ENCODE measurements at places on chromosomes 5 and 9. TPM values are rescaled to one million over a fixed set of nuclear protein-coding genes. Genes with fewer than 3 reads are reported as not detected.

TIMD4 gene
- total RNA-seq: not detected

IFNB1 gene
- not detected for total RNA-seq

GARNL3 gene
- 1.1 TPM for total RNA-seq

CDKN2B-AS1 gene
- not detected for total RNA-seq

CKS2 gene
- total RNA-seq: 581 TPM

ST8SIA4 gene
- 29.0 TPM for total RNA-seq

LHX3 gene
- not detected for total RNA-seq

IL31RA gene
- total RNA-seq: 7.6 TPM

CATSPER3 gene
- 0.08 TPM for total RNA-seq

DNA sequence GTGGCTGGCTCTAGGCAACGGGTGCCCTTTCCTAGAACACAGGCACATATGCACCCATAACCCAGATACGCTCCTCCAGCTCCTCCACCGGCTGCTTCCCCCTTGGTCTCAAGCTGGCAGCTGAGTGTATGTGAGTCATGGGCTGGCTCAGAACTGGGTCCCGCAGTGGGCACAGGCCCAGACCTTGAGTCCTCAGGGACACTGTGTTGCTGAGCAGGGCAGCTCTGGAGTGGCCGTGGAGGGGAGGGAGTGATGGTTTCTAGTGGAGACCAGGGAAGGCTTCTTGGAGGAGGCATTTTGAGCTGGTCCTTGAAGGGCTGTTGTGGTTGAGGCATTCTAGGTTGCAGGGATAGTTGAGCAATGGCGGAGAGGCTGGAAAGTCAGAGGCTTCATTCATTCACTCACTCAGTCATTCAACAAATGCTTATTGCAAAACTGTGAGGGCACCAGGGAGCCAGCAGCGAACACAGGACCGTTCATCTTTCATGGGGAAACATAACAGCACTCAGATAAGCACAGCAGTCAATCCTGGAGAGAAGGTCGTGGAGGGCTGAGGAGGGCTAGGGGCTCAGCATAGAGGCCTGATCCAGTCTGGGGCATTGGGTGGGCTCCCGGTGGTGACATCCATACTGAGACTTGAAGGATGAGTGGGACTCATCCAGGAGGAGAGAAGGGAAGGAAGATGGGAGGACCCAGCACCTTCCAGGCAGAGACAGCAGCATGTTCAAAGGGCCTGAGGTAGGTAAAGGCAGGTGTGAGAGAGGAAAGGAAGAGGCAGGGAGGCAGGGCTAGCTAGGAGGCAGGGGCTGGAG is 2.4 kb downstream of the BBLN start:
- no peak for DNase-seq

DNA sequence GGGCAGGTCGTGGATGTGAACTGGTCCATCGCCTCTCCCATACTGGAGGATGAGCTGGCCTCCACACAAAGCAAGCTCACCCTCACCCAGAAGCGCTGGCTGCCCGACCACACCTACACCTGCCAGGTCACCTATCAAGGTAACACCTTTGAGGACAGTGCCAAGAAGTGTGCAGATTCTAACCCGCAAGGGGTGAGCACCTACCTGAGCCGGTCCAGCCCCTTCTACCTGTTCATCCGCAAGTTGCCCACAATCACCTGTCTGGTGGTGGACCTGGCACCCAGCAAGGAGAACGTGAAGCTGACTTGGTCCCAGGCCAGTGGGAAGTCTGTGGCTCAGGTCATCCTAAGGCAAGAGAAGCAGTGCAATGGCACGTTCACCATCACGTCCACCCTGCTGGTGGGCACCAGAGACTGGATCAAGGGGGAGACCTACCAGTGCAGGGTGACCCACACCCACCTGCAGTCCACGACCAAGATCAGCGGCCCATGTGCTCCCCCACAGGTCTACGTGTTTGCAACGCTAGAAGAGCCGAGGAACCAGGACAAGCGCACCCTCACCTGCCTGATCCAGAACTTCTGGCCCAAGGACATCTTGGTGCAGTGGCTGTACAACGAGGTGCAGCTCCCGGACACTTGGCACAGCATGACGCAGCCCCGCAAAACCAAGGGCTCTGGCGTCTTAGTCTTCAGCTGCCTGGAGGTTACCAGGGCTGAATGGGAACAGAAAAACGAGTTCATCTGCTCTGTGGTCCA is 71.3 kb downstream of the INSL6 start:
- DNase-seq: no peak

GRCh38 chr9:126788046-126788445 is 16.8 kb upstream of the ZBTB43 start:
- DNase-seq: no peak

DNA sequence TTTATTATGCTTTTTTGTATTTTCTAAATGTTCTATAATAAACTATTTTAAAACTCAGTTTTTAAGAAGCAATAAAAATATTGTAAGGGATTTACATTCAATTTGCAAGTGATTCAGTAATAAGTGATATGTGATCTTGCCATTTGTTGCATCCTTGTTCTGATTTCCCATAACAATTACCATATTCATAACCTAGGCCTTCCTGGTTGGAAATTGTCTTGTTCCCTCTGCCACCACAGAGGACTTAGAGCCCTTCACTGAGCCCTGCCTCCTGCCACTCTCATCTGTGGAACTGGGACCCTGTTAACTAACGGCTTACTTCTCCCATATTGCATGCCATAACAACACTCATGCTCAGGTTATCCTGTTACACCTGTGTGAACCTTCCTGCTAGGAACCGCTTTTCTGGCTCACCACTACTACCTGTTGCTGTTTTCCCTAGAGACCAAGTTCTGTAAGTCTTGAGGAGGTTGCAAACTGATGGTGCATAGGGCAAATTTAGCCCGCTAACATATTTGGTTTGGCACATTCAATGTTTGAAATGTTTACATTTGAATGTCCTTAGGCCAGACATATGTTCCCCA is 32.9 kb upstream of the DTWD2 start:
- DNase-seq: no peak

GRCh38 chr9:136784249-136784996 is 6.7 kb upstream of the TMEM141 start:
- no peak for DNase-seq

DNA sequence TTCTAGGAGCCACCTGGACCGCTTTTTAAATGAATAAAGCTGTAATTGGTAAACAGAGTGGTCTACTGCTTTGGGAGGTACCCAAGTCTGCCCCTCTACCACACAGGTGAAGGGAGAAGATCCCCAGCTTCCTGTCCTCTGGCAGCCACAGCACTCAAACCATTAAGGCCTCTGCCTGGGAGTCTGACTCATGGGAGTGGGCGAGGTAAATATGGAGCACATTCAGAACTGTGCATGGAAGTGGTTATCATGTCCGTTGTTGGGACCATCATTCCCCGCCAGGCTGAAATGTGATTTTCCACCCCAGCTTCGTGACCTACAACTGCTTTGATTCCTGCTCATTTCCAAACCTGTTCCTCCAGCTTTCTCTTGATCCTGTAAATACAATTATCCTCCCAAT is 59.5 kb upstream of the ALDH1B1 start:
- no peak for DNase-seq

GRCh38 chr5:103862398-103862797 is 299.8 kb upstream of the NUDT12 start:
- DNase-seq: no peak
